Stimulated activated CD4-positive, alpha-beta T cell treated with anti-CD3 and anti-CD28 coated beads, Interleukin-15, amount 100 ng/mL, for 24 hours (primary cell): ENCODE measurements at places on chromosomes 3 and 15.

DNA sequence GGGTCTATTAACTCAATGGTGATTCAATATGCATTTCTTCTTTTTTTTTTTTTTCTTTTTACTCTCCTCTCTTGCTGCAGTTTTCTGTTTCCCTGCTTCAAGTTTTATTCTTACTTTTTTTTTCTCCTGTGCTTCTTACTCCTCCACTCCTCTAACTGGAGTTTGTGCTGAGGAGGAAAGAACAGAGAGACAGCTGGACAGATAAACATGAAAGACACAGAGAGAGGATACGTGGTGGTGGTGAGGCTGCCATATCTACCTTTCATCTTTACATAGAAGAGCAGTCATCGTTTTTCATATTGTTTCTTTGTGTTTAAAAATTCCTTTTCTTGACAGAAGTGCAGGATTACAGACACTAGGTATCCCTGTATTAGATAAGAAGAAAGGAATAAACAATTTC lies 262.8 kb downstream of the OTOL1 start:
- DNase-seq, result no peak

GRCh38 chr3:143185401-143185800 lies 65.8 kb downstream of the CHST2 start:
- no peak for DNase-seq

DNA sequence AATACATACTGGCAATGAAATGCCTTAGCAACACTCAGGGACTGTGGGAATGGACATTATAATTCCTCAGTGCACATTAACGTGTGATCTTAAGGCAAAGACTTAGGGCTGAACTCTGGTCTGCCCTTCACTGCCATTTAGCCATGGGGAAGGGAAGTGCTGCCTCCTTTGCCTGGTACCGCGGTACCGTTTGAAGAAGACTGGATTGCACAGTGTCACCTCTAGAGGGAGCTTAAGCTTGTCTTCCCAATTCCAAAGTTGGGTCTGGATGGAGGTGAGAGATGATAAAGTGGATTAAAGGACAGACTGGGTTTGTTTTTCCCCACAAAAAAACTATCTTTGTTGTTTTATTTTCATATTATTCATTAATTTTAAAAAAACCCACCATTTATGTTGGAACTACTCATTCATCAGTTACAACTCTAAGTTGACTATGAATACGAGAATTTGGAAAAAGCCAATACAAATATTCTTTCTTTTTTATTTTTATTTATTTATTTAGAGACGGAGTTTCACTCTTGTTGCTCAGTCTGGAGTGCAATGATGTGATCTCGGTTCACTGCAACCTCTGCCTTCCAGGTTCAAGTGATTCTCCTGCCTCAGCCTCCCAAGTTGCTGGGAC lies 60.0 kb upstream of the SYN2 start:
- peak; percentile 3 for DNase-seq

DNA sequence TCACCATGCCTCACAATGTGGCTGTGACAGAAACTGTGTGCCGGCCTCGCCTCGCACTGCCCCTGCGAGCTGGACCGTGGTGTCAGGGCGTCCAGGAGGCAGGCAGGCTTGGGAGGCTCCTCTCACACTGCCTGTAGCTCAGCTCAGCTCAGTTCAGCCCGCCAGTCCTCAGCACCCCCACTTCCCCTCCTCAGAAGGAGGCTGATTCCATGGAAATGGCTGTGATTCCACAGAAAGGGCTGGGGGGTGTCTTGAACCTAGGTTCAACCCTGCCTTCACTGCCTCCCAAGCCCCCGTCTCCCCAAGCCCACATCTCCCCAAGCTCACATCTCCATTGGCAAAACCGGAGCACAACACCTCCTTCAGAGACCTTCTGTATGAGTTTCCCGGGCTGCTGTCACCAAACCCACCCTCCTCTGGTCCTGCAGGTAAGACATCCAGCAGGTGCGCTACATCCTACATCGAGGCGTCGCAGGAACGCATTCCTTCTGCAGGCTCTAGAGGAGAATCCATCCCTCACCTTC lies 94.0 kb downstream of the OCA2 start:
- DNase-seq, result no peak

DNA sequence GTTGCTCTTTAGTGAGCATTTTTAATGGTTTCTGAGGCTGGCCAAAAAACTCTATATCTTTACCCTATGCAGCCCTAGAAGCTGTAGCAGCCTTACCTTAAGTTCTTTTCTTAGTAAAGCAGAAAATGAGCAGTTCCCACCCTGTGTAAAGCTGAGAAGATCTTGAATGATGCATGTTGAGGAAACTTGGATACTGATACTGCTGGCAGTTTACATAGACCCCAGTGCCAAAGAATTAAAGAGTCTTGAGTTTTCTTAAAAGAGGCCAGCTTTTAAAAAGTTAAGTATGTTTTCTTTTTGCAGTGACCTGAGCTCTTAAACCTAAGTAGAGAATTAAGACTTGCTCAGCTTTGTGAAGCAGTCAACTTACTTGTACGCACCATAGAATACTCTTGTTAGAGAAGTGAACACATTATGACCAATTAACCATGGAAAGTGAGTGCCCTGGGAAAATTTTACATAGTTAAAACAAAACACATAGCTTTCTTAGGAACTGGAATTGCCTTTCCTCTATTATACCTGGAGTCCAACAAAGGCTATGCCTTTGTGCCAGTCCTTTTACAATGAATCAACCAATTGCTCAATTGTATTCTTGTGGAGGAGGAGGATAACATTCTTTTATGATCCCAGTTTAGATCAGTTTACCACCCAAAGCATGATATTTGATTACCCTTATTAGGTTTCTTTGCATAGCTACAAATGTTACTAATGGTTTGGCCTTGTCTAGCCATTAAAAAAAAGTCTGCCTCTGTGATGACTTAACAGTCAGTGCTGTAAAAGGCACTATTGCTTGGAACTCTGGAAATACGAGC lies 28.4 kb downstream of the PLS1 start:
- DNase-seq, result no peak

DNA sequence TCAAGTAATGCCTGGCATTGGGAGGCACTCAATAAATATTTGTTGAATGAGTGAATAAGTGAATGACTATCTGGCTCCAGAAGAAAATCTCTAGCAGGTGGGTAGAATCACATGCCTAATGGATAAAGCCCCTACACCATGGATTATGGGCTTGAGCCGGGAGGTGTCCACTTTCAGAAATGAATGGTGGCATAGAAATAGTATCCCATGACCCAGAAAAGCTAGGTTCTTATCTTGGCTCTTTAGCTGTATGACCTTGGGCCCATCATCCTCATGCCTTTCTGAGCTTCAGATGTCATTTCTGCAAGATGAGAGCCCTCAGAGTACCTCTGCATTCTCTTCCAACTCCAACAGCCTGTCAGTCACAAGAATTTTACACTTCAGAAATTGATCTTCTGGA lies 37.3 kb upstream of the TNIK start:
- no peak for DNase-seq

DNA sequence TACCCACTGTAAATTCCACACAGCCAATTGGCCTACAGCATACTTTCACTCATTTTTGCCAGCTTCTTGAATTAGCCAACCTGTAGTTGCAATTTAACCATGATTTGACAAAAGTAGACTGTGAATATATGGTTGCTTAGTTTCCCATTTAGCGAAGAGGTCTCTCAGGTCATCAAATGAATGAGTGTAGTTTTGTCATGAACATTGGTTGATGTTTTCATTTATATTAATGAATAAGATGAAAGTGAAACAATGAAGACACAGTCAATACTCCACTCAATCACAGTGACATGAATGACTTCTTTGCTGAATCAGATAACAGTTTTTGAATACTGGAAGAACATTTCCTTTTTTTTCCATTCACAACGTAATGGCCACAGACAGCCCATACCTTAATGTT lies 15.3 kb upstream of the FAM3D start:
- no peak for DNase-seq

DNA sequence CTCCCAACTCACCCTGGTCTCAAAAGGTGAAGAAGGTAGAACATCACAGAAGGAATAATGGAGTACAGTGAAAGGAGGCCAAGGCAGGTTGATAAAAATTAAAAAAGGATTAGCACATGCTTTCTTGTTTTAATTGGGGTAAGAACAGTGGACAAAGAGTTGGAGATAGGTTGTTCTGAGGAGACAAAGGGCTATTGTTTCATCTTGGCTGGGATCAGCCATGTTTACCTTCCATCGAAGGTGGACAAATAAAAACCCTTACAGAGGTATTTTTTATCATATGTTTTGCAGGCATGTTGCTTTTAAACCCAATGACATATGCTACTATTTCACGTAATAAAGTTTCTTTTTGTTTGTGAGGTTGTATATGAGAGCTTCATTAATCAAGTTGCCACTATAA lies 12.9 kb downstream of the COMMD2 start:
- DNase-seq, result no peak

DNA sequence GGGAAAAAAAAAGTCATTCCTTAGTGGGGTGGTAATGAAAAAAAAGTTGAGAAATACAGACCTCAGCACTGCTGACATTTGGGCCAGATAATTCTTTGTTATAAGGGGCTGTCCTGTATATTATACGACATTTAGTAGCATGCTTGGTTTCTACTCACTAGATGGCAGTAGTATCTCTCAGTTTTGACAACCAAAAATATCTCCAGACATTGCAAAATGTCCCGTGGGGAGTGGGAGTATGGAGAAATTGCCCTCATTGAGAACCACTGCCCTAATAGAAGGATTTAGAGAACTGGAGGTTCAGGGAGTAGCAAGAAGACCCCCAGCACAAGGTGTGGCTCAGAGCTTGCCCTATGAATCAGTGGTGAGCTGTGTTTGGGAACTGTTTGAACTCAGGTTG lies 28.6 kb upstream of the TEX264 start:
- no peak for DNase-seq

DNA sequence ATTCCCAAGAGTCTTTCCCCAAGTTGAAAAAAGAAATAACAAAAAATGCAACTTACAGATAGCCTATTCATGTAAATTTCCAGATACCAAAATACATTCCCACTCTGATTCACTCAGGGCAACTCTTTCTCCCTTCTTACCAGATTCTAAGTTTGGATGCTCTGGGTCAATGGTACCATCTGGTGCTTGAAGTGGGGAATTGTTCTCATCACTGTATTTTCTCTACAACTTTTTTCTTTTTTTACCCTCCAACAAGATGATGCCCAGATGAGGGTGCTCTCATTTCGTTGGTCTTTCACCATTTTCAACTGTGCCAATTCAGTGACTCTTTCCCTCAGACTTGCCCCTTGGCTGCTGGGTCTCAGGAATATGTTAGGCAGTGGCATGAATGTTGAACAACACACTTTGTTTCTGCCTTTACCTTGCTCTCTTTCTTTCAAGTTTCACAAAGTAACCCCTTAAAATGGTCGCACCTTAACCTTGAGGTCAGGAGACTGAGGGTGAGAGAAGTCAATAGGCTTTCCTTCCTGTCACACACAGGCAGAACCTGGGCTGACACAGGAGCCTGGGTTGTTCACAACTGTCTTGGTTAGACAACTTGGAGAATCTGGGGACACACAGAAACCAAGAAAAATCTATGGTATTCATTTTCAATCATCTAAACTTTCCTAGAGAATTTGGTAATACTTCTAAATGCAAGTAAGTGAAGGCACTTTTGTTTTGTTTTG lies 330.7 kb upstream of the SLCO3A1 start:
- no peak for DNase-seq

GRCh38 chr3:81279481-81280379 lies 481.7 kb downstream of the GBE1 start:
- no peak for DNase-seq

DNA sequence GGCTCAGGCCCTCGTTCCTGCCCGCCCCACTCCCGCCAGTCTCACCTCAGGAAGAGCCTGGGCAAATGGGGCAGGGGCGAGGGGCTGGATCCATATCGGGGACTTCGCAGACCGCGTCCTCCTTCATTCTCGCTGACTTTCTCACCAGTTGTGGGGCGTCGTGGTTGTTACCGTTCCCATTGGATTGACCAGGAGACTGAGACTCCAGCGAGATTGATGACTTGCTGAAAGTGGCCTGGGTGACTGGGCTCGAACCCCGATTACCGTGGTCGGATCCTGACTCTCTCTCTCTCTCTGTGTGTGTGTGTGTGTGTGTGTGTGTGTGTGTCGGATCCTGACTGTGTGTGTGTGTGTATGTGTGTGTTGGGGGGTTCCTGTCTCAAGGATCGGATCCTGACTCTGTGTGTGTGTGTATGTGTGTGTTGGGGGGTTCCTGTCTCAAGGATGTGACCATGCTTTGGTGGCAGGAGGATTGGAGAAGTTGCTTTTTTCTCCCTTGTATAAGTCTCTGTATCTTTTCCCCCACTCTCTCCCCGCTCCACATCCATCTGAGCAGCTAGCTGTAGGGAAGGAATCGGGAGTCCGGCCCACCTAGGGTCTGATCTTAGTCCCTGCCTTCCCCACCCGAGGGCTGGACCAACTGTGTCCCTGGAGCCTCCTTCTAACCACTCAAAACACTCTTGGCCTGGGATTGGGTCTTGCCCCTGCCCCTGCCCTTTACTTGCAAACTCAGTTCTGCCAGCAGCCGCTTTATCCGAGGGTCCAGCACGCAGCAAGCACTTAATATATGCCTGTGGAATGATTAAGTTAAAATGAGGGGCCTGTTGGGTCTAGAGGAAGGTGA lies 603 bp downstream of the PLEKHO2 start:
- peak; percentile 41 for DNase-seq

DNA sequence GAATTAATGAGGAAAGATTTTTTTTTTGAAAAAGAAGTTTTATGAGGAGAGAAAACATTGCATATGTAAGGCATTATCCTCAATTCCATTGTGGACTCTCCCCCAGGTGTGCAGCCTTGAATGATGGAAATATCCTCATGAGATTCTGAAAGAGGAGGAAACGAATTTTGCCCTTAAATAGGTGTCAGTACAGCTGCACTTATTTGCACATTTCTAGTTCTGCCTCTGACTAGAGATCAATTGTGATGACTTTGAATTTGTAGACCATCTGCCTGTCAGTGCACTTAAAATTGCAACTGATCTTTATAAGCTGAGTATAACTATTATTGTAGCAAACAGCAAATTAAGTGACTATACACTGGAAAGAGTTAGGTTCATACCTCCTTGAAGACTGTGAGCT lies 141.8 kb downstream of the UBE2E2 start:
- no peak for DNase-seq

DNA sequence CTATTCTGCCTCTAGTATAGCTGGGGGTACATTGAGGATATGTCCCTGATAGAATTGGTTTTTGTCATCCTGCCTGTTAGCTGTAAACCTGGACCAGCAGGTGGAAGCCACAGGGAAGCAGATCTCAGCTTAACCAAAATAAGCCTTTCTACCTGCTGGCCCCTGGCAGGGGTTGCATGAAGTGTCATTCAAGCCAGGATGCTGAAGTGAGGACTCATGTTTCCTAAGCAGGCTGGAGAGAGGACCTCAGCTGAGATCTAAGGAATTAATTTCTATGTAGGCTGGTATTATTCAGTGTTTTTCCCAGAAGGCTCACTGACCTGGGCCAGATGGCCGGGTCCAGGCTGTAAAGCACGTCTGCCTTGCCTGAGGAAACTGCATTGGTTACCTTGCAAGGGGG lies 128.9 kb downstream of the MEGF11 start:
- DNase-seq, result no peak

GRCh38 chr3:17573396-17573795 lies 169.0 kb downstream of the TBC1D5 start:
- no peak for DNase-seq
